Neural crest cell (in vitro differentiated cells): ENCODE measurements at places on chromosomes 12 and 14. TPM values are rescaled to one million over a fixed set of nuclear protein-coding genes. Genes with fewer than 3 reads are reported as not detected.

GRCh38 chr14:32545095-32545494 is 216.0 kb downstream of the AKAP6 start:
- DNase-seq: no peak

GRCh38 chr12:3994500-3994899 is 121.3 kb upstream of the PARP11 start:
- no peak for DNase-seq

DNA sequence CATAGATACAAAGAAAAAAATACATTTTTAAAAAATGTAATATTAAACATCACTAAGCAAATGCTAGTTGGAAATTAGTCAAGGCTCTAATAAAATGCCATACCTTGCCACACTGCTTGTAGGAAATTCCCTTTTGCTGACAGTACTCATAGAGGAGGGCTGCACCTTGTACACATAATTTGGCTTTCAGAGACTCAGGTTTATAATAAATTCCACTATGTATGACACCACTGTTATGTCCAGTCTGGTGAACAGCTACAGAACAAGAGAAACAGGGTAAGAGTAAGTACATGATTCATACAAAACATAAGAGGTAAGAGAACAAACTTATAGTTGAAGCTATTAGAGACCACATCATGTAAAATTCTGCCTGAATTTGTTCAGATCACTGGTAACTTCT is 10.1 kb downstream of the L2HGDH start:
- no peak for DNase-seq

DNA sequence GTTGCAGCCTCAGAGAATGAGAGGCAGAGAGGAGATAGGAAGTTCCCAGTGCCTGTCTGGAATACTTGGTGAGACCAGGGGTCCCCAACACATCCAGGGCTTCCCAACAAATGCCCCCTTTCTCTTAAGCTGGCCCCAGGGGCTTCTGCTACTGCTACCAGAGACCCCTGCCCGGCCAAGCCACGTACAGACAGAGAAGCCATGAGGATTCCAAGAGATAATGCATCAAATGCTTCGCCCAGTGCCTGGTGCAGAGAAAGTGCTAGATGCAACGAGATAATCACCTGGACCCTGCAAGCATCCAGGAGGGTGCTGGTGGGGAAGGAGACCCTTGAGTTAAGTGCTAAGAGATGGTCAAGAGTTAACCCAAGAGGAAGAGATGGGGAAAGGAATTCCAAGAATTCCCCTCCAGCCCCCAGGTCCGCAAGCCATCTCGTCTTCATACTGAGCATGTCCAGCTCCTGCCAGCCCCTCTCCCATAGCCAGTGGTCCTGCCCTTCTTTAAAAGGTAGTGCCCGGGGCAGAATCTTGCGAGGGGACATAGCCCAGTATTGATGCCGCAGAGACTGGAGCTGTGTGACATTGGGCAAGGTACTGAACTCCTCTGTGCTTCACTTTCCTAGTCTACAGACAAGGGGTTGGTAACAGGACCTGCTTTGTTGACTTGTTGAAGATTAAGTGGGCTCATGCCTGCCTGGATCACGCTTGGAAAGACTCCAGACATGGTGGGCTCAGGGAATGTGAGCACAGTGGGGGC is 103.3 kb downstream of the CALM1 start:
- no peak for DNase-seq

DNA sequence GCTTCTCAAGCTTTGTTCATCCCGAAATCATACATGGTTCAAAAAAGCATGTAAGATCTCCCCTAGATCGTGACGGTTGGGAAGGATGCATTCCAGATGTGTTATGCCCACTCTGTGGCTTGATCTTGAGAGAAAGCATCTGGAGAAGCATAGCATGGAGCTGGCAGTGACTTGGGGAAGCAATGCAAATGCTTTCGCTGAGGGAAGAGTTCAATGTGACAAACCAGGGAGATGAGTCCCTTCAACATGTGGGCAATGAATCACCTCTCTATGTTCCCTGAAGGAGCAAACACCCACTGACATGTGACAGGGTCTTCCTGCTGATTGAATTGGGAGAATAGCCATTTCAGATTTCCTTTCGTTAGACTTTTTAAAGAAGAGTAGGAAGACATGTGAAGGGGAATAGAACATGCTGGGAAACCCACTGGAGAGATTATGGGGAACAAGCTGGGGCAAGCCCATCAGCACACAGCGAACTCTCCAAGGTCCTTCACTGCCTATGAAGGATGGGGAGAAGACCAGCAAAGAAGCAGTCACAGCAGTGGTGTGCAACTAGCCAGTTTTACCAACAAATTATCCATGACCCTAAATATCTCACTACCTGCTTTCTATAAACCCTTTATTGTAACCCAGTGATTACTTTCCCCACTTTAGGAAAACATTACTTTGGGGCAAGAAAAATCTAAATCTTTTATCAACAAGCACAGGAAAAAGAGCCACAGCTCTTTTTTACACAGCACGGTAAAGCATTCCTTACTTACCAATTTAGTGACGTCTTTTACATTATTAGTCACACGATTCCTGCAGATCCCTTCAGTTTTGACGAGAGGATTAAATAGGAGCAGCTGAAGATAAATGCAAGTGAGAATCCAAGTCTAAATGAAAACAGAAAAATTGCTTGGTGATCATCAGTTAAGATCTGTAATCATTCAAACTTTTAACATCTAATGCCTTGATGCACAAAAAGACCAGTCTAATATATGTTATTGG is 35.0 kb downstream of the KITLG start:
- no peak for DNase-seq

- no peak for DNase-seq
These were observed 237.8 kb upstream of the TBX3 start for GRCh38 chr12:114921781-114922180.

- DNase-seq: no peak
These were observed 52.2 kb downstream of the CHST11 start for GRCh38 chr12:104508752-104509446.

- DNase-seq: no peak
These were observed 283.9 kb downstream of the TMTC2 start for GRCh38 chr12:82970614-82971013.

DNA sequence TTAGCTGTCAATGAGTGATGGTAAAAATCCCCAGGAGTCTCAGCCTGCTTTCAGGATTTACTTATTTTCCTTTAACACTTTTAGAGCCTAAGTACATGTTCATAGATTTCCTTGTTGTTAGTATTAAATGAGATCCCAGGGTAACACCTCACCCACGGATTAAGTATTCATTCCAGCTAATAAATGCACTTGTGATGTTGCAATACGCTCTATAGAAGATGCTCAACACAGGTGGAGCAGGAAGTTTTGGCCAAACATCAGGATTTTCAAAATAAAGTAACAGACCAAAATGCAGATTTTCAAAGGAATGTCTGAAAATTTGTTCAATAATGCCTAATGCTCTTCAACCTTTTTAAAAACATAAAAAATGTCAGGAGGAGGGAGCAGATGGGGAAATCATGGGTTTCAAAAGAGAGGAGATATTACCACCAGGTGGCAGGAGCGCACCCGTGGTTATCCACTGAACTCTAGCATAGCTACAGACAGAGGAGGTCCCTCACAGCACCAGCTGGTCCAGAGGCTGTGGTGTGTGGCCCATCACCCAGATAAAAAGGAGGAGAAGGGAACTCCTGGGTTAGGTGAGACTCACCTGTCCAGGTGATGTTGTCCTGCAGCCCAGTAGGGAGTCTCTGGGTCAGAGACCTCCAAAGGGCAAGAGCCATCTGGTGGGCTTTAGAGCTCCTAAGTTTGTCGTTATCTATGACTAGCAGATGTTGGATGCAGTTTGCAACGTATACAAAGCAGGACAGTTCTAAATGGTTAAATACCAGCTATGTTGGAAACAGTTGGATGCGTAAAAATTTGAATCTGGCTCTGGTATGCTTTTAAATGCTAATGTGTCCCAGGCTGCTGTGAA is 1158.4 kb upstream of the TMEM132C start:
- peak; percentile 52 for DNase-seq

Gene MSRB3
- 7.8 and 8.3 TPM in 2 replicates for total RNA-seq

Gene TMTC1
- 13.1 and 13.2 TPM in 2 replicates for total RNA-seq

Gene MUCL1
- not detected in 2 replicates for total RNA-seq

Gene B4GALNT3
- 2.6 and 3.1 TPM in 2 replicates for total RNA-seq

Gene GARIN6
- not detected in 2 replicates for total RNA-seq

Gene PDE3A
- total RNA-seq: 2.4 and 2.7 TPM in 2 replicates

Gene OR6C1
- total RNA-seq: not detected in 2 replicates

Gene SERPINA3
- total RNA-seq: not detected in 2 replicates

Gene GNG2
- 163 and 174 TPM in 2 replicates for total RNA-seq
